ENCODE measurements at places on chromosomes 6 and 20.

- no peak for DNase-seq
These were observed 37.8 kb downstream of the ZC2HC1B start for GRCh38 chr6:143901885-143902750.

GRCh38 chr6:20235041-20235440, 22.8 kb upstream of the MBOAT1 start:
- DNase-seq: no peak

- no peak for DNase-seq
These were observed 13.1 kb downstream of the UQCC1 start for GRCh38 chr20:35398660-35399144.

DNA sequence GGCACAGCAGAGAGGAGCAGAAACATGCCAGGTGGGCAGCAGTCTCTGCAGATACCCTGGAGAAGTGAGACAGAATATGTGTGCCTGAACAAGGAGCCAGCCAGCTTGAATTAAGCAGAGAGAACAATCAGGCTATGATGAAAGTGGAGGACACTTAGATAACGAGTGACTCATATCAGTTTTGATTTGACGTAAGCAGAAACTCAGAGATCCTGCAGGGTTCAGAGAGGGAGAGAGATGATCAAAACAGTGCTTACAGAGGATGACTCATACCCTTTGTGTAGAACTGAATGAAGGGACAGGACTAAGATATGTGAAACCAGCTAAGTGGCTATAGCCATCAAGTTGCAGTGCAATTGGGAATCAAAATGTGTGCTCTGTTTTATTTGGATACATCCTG, 300.7 kb downstream of the TENT5A start:
- DNase-seq: no peak

DNA sequence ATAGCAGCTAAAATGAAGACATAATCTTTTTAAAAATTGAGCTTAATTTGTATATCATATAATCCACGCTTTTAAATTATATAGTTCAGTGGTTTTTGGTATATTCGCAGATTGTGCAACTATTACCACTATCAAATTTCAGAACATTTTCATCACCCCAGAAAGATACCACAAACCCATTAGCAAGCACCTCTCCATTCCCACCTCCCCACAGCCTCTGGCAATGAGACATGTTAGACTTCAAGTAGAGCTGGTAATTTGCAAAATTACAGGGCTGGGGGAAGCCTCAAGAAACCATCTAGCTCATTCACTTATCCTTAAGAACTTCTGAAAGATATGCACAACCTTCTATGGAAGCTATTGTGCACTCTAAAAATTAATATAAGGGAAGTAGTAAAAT, 37.2 kb downstream of the TRMT6 start:
- DNase-seq: no peak

- no peak for DNase-seq
These were observed 100.8 kb downstream of the FAM217A start for GRCh38 chr6:3977875-3978711.

DNA sequence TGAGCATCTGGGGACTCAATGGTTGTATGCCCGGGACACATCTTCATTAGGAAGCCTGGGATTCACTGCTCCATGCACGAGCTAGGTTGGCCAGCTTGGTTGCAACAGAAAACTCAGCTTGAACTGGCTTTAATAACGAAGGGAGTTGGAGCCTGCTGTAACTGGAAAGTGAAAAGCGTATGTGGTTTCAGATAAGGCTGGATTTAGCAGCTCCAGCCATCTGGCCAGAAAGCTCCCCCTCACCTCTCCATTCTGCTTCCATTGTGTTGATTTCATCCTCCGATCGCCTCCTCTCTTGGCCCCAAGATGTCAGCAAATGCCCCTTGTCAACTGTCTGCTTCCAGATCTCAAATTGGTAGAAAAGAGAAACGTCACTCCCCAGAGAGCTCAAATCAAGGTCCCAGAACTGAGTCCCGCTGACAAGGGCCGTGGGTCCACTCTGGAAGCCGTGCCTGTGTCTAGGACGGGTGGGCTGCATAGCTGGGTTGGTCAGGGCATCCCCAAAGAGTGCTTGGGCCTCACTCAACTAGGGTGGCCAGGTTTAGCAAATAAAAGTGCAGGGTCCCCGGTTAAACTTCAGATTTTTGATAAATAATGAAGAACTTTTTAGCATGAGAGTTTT, 117.0 kb upstream of the PMEPA1 start:
- DNase-seq: no peak
